Hematopoietic multipotent progenitor cell treated with erythropoietin and hydrocortisone succinate and interleukin-3 and kit ligand, for 8 days (in vitro differentiated cells): ENCODE measurements at places on chromosomes 4 and X.

DNA sequence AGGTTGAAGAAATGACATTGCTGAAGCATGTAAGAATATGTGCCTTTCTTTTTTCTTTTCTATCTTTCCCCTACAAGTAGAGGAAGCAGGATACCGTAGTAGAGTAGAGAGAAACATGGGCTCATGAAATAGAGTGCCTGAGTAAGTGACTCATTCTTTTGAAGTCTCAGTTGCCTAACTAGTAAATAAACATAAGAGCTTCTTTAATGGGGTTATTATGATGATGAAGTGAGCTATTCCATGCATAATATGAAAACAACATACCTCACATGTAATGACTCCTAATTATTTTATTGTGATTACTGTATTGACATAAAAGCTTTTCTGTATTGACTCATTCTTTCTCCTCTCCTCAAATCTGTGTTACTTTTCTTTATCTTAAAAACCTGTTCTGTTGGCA lies 1538.2 kb downstream of the TECRL start:
- DNase-seq: no peak

DNA sequence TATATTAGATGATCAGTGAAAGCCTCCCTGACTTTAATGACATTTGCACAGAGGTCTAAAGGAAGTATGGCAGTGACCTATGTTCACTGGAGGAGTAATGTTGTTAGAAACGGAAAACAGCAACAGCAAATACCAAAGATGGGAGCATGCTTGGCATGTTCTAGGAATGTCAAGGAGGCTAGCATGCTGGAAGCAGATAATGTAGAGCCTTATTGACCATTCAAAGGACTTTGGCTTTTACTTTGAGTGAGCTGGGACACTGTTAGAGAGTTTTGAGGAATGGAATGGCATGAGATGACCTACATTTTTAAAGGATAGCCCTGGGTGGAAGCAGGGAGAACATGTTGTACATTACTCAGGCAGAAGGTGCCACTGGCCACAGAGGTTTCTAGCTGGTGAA lies 6.0 kb downstream of the RPA4 start:
- DNase-seq: no peak

- no peak for DNase-seq
These were observed 496.3 kb downstream of the BCOR start for GRCh38 chrX:39601231-39602177.

DNA sequence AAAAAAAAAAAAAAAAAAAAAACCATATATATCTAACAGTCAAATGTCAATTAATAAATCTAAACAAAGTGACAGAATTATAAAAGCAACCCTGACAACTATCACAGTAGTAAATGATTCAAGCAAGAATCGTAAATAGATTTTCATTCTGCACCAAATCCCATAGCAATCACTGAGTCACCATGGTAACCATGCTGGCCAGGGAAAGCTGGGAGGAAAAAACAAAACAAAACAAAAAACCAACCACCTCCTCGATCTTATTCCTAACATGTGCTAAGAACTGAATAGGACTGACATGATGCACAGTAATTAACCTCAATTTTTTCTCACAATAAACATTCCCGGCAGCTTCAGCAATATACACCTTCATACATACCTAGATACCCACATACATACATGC lies 30.6 kb upstream of the RAB40A start:
- DNase-seq: no peak

- peak; percentile 47 for DNase-seq
These were observed 85.7 kb downstream of the DIAPH2 start for GRCh38 chrX:96770315-96770714.

GRCh38 chr4:154044742-154045485 lies 256.0 kb upstream of the SFRP2 start:
- DNase-seq: no peak

- no peak for DNase-seq
These were observed 163.2 kb downstream of the DCK start for GRCh38 chr4:71156616-71157015.

- DNase-seq: no peak
These were observed 61.6 kb upstream of the LIMCH1 start for GRCh38 chr4:41476310-41476885.

GRCh38 chr4:73770917-73771316 lies 30.5 kb downstream of the CXCL8 start:
- no peak for DNase-seq

DNA sequence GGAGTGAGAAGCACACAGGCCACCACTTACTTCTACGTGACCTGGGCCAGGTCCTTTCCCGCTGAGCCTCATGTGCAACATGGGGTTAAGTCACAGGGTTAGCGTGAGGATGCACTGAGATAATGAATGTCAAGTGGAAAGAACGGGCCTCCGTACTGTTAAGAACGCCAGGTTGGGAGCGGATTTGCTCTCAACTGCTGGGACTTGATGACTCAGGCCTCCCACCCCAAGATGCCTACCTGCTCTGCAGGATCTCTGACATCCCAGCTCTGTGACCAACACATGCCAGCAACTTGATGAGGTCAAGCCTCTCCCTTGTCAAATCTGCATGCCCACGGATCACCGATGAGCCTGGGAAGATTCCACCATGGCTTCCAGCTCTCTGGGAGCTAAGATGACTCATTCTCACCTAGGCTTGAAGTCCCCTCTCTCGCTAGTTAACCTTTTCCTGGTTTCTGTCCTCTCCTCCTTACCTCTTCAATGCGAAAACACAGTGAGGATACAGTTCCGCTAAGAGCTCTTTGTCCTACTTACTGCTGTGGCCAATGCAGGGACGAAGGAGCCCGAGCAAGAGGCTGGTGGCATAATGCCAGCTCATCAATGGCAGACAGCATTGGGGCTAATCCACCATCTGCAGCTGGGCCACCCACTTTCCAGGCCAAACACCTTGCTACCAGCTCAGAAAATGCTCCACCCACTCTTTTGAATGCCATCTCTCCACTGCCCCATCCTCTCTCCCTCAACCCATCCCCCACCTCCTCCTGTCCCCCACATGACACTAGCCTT lies 67.6 kb downstream of the PJA1 start:
- no peak for DNase-seq

DNA sequence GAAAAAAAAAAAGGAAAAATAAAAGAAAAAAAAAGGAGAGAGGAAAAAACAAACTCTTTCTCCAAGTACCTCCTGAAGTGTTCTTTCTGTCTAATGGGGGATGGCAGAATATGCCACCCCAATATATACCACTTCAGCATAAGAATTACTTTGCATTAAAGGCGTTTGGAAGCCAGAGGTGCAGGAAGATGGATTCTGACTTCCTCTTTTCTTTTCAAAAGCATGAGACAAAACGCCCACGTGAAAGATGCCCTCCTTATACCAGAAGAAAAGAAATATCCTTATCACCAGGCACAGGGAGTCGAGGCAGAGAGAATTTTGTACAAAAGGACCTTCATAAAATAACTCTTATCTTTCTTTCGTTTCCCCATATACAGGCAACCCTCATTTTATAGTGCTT lies 40.9 kb downstream of the COX18 start:
- peak; percentile 39 for DNase-seq

- DNase-seq: no peak
These were observed 462.4 kb upstream of the NDST4 start for GRCh38 chr4:115575851-115576250.

DNA sequence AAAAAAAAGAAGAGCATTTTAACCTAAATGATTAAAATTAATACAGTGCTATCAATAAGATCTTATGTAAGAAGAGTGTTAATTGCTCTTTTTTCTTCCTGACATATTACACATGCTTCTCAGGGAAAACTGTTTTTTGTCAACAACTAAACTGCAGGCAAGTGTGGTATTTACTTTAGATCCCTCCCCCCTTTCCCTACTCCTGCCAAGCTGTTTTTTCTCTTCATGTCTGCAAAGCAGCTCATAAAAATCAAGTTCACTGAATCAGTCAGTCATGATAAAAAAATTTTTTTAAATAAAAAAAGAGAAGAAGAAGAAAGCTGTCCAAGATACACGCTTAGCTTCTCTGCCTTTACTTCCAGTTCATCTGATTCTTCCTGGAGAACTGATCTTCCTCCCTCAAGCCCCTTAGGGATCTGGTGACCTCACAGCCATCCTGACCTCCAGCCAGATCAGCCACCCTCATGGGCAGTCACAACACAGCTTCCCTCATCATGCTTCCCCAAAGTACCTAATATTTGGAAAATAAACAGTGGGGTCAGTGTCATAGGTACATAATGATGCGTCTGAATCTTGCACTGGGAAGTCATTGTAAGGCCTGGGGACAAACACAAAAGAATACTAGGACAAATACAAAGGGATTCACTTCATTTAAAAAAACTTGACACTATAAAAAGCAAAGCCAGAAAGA lies 87.0 kb downstream of the ZNF827 start:
- no peak for DNase-seq

DNA sequence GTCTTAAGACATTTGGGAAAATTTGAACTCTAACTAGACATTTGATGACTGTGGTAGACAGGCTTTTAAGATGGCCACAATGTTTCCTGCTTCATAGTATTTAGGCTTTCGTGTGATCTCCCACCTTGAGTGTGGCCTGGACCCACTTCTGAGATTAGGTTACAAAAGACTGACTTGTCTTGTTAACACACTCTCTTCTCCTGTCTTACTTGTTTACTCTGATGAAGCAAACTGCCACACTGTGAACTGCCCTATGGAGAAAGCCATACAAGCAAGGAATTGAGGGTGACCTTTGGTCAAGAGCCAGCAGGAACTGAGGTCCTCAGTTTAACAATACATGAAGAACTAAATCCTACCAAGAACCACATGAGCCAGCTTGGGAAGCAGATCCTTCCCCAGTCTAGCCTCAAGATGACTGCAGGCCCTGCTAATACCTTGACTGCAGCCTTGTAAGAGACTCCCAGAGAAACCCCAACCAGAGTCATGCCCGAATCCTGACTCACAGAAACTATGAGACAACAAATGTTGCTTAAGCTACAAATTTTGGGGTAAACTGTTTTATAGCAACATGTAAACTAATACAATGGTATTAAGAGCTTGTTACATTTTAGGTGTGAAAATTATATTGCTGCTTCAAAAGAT lies 20.3 kb downstream of the UBA6 start:
- no peak for DNase-seq

- DNase-seq: no peak
These were observed 152.9 kb downstream of the COL4A6 start for GRCh38 chrX:108285356-108285755.

GRCh38 chr4:25656031-25656430 lies 380 bp downstream of the SLC34A2 start:
- DNase-seq: no peak

DNA sequence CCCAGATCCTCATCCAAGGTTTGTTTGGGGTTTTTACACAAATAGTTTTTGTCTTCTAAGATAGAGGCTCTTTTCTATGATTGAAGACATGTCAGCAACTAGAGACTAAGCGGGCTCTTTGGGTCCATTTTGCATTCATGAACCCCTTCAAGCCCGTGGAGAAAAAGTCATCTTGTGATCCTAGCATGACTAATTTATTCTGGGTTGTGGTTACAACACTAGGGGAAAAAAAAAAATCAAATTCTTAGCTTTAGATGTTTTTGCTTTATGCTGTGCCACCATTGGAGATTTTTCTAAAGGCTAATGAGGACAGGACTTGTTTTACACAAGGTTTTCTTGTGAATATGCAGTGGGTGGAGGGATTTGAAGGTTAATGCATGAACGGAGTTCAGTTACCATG lies 440.0 kb downstream of the PCDH7 start:
- no peak for DNase-seq

DNA sequence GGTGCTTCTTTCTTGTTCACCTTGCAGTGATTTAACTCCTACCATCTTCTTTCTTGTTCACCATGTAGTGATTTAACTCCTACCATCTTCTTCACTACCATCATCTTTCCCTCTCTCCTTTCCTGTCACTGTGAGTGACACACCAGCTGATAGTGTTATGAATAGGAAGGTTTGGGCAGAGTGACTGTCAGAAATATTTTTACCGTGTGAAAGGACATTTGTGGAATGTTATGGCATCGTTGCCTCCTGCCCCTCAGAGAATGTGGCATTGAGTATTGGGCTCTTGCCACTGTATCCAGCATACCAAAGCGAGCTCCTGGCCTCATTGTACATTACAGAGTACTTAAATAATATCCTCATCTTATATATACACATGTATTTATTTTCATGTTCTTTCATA lies 90.8 kb upstream of the AMOT start:
- no peak for DNase-seq

- no peak for DNase-seq
These were observed 68.7 kb downstream of the WFS1 start for GRCh38 chr4:6338175-6338950.

DNA sequence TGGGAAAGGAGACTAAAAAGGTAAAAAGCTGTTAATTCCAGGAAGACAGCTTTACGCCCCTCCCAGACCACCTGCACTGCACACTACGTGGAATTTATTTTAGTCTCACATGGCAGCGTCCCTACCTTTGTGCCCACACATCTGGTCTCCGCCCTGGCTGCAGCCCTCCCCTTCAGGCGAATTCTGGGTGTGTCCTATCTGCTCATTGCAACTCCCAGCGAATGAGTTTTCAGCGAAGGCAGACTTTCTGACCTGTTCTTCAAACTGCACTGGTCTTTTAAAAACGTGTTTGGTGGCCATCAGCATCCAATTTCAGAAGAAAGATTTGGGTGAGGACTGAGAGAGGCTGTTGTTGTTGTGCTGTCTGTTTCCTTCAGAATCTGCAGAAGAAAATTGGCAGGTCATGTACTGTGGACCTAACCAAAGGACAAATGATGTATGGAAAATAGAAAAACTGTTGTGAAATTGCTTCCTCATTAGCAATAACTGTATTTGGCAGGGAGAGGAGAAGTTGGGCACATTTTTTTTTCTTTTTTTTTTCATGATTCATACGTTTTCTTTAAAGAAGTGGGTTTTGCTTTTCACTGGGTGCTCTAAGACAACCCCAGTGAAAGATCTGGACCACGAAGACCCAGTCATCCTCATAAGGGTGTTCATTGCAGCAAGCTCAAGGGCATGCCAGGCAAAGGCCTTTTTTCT lies 4.2 kb downstream of the TLR8 start:
- DNase-seq: no peak

DNA sequence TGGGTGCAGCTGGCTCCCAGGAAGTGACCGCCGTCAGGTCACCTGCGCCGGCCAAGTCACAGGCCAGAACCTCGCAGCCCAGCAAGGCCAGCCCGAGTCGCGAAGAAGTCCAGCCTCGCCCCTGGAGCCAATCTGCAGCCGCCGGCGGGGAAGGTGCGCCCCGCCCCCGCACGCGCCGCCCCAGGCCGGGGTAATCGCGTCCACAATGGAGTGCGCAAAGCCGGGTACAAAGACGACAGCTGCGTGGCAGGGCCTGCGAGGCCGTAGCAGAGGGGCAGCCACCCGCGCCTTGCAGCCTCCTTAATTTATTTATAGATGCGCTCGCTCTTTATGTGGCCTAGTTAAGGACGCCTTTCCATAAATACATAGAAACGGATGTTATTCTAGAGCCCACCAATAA lies 139.4 kb upstream of the CPEB2 start:
- DNase-seq: no peak
